Renal pelvis (tissue), 12 donors: ENCODE measurements at places on chromosomes 11 and 22.

GRCh38 chr11:77200351-77201268 lies 72.6 kb downstream of the MYO7A start:
- DNase-seq, result no peak

DNA sequence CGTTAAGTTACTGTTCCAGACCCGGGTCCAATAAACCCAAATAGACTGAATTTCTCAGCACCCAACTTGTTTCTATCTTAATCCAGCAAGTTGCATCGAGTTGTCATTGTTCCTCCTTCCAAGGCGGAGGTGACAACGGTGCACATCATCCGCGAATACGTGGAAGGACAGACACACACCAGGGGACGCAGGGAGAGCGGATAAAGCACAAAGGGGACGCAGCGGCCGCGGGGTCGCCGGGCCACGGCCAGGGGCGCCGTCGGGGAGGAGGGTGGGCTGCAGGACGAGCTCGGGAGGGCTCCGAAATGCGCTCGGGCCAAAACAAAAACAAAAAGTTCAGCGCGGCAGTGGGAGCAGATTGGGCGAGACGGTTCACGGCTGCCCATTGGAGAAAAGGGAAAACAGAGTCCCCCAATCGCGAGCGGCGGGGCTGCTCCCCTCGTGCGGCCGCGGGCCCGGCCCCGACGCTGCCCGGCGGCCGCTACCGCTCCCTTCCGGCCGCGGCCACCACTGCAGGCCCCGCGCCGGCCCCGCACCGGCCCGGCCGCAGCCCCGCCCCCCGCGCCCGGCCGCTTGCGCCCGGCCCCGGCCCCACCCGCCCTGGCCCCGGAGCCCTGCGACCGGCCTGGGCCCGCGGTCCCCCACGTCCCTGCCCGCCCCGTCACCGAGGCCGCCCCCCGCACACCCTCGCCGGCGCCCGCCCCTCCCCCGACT lies 518 bp downstream of the KMT5B start:
- DNase-seq, result peak; percentile 66

GRCh38 chr22:42022162-42022847 lies 23.7 kb downstream of the WBP2NL start:
- no peak for DNase-seq

DNA sequence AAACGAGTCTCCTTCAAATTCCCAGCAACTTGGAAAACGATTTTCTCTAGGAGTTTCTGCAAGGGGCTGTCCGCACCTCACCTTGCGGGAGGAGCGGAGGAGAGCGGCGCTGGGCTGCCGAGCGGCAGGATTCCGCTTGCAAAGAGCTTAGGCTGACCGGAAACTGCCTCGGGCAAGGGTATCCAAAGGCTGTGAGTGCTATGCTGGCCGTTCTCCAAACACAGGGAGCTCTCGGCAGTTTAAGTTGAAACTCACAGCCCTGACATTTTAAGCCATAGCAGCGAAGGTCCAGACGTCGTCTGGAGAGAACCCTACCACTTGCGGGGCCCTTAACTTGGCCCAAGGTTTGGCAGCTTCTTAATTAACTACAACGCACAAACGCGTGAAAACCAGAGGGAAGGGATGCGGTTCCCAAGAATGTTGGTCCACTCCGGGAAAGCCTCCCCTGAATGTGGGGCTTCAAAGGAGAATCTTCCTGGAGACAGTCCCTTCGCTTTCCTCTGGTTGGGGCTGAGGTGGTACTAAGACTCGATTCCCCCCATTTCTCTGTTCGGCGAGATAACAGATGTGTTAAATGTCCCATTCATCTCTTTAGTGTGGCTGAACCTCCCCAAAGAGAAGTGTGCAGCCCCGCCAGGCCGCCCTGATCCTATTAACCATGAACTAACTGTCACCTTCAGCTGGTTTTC lies 1.1 kb upstream of the DBX1 start:
- DNase-seq, result no peak

GRCh38 chr11:132644520-132645239 lies 887.6 kb downstream of the OPCML start:
- DNase-seq, result peak; percentile 29

DNA sequence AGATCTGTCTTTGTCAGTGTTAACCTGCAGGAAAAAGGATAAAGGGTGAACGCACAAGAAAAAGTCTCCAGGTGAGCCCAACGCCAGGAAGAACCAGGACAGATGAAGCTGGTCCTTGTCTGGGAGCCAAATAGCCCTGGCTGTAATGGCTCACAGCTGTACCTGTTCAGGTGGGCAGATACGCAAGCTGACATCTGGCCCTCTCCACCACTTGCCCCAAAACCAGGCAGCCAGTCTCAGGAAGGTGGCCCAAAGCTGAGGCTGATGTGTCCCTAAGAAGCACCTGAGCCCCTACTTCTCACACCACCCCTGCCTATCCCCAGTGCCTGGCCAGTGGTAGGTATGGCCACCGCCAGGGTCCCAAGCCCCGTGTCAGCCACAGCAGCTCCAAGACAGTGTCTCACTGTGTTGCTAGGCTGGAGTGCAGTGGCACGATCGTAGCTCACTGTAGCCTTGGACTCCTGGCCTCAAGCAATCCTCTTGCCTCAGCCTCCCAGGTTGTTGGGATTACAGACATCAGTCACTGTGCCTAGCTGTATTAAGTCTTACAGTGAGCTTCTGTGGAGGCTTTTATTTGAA lies 14.8 kb downstream of the TOP3B start:
- DNase-seq, result no peak

DNA sequence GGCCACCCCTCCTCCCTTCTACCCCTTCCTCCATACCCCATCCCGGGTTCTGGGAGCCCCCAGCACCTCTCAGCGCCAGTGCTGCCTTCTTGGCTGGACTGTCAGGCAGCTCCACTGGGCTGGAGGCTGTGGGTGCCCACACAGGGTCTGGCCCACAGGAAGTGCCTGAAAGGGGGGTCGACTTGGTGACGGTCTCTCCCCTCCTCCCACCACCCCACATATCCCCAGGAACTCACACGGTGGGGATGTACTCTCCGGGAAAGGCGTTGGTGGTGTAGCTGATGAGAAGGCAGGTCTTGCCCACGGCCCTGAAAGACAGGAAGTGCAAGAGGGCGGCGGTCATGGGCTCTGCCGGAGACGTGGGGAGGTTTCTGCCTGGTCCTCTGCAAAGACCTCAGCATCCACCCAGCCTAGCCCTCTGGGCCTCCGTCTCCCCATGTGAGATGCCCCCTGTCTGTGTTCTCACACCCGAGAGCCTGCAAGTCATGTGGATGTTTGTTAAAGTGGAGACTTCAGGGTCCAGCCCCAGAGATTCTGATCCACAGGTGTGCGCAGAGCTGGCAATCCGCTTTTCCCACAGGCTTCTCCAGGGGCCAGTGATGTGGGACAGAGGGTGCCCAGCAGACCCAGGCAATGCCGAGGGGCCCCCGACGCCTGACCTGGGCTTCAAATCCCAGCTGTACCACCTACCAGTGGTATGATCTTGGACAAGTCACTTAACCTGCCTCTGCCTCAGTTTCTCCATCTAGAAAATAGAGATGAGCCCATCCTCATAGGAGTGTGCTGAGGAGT lies 2.5 kb downstream of the RAC2 start:
- no peak for DNase-seq

DNA sequence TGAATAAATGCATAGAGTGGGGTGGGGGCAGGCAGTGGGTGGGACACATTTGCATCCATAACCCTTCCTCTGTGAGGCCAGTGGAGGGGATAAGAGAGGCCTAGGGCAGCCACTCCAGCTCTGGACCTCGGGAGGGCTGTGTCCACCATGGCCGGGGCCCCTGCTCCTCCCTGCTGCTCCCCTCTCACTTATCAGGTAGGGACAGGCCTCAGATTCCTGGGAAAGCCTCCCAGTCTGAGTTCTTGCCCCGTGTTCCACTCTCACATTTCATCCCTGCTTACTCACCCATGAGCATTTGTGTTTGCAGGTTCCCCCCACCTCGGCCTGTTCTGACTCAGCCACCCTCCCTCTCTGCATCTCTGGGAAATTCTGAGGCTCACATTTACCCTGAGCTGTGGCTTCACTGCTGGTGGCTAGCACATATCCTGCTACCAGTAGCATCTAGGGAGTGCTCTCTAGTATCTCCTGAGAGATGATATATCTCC lies 128.7 kb upstream of the TOP3B start:
- peak; percentile 27 for DNase-seq
